SK-N-SH (cell line): ENCODE measurements at places on chromosomes 2 and 18. TPM values are rescaled to one million over a fixed set of nuclear protein-coding genes. Genes with fewer than 3 reads are reported as not detected.
A peak's percentile ranks its signal among the peaks of the same experiment; 100 is the strongest.

GRCh38 chr18:47404845-47405244 is 153.4 kb upstream of the SKOR2 start:
- no peak overlapping the region for H3K4me3 ChIP-seq
- no peak overlapping the region for H3K27ac ChIP-seq
- no peaks in the 10 kb centered on the region for H3K4me1 ChIP-seq
- H3K36me3 ChIP-seq, result no peaks in the 10 kb centered on the region
- no peak for DNase-seq

- no peak overlapping the region for H3K4me3 ChIP-seq
- H3K4me1 ChIP-seq, result no peaks in the 10 kb centered on the region
- no peak for DNase-seq
- H3K27ac ChIP-seq, result no peak overlapping the region
- no peaks in the 10 kb centered on the region for H3K36me3 ChIP-seq
Observed at GRCh38 chr2:138744713-138745112, 35.5 kb downstream of the NXPH2 start.

DNA sequence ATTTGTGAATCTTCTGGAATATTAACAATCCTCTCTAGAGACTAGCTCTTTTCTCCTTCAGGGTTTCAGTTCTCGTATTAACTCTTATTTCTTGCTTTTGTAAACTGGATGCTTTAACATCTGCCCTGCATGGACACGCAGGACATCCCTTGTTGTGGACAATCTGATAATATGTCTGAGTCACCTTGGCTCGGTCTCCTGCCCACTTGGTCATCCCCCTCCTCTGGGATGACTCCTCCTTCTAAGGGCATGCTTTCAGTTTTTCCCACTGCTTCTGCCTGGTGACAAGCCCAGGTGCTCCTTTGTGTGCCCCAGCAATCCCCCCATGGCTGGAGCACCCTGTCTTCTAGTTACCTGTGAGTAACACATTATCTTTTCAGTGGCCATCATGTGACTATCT is 460.5 kb downstream of the DSC3 start:
- H3K27ac ChIP-seq, result no peak overlapping the region
- no peak overlapping the region for H3K4me3 ChIP-seq
- DNase-seq, result no peak
- no peaks in the 10 kb centered on the region for H3K4me1 ChIP-seq
- H3K27me3 ChIP-seq, result no peaks in the 10 kb centered on the region

GRCh38 chr2:33126958-33127357 is 180.2 kb downstream of the LTBP1 start:
- DNase-seq, result no peak
- no peaks in the 10 kb centered on the region for H3K27me3 ChIP-seq
- H3K4me3 ChIP-seq, result no peak overlapping the region
- H3K36me3 ChIP-seq, result no peaks in the 10 kb centered on the region; the same call in 1 of the 2 replicates
- H3K27ac ChIP-seq, result peak overlapping the region; percentile 70

GRCh38 chr2:109637749-109638570 is 23.8 kb downstream of the SOWAHC start:
- no peak for DNase-seq
- no peak overlapping the region for H3K4me3 ChIP-seq
- no peak overlapping the region for H3K27ac ChIP-seq
- H3K36me3 ChIP-seq, result no peaks in the 10 kb centered on the region

DNA sequence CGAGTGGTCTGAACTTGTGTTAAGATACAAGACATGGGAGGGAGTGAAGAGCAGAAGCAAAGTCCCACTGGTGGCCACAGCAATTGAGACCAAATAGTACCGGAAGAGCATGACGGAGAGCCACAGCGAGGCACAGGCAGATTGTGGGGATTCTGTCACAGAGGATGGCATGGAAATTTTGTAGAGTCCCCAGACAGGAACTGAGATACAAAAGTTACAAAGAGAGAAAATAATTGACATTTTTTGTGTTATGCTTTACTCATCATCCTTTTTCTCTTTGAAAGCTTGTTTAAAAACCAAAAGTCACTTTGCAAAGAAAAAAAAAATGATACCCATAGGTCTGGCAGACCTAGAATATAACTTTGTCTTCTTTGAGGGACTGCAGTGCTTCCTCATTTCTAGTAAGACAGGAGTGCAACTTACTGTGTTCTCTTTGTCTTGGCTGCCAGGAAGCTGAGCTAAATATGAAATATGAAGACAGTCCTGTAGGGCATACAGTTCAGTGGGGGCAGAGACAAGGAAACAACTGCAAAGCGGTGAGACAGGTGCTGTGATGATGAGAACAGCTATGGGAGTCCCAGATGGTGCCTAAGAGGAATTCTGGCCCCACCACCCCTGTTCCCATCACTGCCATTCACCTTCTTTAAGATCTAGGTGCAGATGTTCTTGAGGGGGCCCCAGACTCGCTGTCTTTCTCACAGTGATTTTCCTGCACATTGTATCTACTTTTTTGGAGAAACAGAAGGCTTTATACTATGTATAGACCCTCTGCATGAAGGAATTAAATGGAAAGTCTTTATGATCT is 5.2 kb downstream of the ARHGAP25 start:
- no peak for DNase-seq
- H3K36me3 ChIP-seq, result no peaks in the 10 kb centered on the region
- H3K27ac ChIP-seq, result no peak overlapping the region
- H3K27me3 ChIP-seq, result no peaks in the 10 kb centered on the region
- no peaks in the 10 kb centered on the region for H3K4me1 ChIP-seq
- no peak overlapping the region for H3K4me3 ChIP-seq

DNA sequence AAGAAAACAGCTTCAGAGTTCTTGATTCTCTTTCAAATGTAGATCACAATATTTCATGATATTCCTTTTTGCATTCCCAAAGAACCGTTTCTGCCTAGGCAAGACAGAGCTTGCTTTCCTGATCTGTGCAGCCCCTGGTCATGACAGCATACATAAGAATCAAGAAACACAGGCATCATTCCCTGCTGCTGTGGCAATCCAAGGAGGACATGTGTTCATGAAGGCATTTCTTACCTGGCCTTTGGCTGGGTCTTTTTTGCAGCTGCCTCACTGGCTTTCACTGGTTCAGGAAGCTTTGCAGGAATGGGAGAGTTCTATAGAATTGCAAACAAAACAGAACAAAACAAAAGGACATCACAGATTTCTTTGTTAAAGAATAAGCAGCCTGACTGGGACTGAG is 87.6 kb upstream of the NFU1 start:
- H3K4me3 ChIP-seq, result no peak overlapping the region
- DNase-seq, result no peak
- no peaks in the 10 kb centered on the region for H3K4me1 ChIP-seq
- H3K27ac ChIP-seq, result no peak overlapping the region

The GALNT1 gene
- polyA plus RNA-seq, result 15.7 and 23.8 TPM in 2 replicates
